NCI-H1092 treated with DMSO at 0.1 percent for 48 hours (cell line): ENCODE measurements at places on chromosomes 1 and 21.

DNA sequence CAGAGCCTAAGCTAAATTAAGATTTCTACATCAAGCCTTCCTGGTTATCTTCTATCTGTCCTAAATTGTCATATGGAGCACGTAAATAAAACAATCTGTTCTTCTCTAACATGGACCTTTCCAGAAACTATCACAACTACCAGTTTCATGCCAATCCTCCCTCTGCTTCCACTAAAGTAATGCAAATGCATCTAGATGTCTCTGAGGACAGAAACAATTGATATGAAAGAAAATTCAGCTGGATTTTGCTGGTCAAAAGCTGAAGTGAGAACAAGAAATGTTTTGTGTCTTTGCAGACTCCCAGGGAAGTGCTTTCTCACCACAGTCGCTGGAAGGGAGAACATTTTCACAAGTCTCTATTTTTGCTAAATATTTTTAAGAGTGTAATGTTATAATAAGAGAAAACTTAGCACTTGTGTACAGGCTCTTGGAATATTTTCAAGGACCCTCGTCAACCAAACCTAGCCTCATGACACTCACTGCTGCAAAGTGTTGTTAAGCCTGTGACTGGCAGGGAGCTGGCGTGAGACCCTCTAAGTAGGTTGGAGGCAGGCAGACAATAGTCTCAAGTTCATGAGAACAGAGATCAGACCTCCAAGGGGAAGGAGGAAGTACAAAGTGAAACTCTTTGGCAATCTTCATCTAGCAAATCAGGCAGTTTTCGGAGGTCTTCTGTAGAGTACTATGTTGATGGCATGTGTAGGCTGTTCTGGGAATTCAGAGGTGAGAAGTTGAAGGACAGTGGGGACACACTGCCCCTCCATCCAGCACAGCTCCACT lies 38.8 kb downstream of the DNASE2B start:
- no peak for DNase-seq

DNA sequence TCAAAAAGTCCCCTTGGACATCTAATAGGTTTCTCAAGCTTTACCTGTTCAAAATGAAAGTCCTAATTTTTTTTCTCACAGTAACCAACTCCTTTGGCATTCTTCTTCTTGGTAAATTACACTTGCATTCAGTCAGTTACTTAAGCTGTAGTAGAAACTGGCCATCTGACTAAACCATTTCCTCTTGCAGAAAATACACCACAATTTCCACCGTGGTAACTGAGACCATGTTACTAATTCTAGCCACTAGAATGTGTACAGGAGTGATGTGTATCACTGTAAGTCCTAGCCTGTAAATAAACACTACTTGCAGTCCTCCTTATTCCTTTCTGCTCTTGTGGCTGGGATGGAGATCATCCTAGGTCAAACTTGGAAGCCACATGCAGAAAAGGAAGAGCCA lies 965.4 kb upstream of the TMPRSS15 start:
- DNase-seq, result no peak

GRCh38 chr1:179547021-179547535 lies 28.7 kb downstream of the NPHS2 start:
- DNase-seq, result no peak

DNA sequence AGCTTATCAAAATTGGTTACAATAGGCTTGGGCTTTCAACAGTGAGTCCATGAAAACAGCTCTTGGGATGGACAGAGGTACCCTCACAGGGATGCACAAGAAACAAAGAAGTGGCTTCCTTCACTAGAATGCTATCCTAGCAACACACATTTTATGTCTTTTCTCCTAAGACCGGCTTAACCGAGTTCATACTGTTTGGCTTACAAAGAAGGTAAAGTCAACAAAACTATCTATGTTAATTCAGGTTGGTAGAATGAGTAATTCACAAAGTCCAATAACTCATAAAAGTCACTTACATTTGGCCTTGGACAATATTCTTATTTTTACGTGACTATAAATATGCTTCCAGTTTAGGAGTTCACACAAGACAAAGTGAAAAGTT lies 9.0 kb downstream of the ERG start:
- DNase-seq, result no peak

GRCh38 chr1:117388328-117388727 lies 21.1 kb downstream of the MAN1A2 start:
- no peak for DNase-seq

DNA sequence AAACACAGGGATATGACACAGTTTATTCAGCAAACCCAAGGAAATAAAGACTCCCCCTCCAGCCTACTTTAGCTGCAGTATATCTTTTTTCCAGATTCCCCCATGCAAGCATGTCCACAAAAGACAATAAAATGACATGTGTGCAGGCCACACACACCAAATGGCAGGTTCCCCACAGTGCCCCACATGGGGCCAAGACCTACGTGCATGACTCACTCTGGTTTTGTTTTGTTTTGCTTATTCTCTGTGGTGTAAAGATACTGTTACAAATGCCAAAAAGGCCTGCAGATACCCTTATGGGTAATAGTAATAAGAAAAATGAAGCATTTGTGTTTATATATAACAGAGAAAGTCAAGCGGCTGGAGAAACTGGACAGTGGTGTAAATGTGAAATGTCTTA lies 71.6 kb downstream of the RD3 start:
- DNase-seq, result no peak

- no peak for DNase-seq
Observed at GRCh38 chr1:91651661-91652071, 151.0 kb downstream of the CDC7 start.

DNA sequence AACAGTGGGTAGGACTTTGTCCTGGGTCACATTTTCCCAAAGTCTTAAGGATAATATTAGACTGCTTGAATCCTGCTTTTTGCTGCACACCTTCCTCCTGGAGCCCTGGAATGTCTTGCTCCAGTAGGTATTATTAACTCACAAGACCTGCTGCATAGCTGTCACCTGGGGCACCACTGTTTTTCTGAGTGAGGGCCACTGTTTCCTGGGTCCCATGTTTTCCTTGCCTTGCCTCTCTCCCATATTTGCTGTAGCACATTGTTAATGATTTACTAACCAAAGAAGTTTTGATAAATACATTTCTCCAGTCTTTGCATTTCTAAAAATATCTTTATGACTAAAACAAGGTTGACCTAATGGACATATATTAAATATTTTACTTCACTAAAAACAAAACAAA lies 22.5 kb upstream of the FCAMR start:
- DNase-seq, result no peak

- no peak for DNase-seq
Observed at GRCh38 chr1:24207709-24208108, 20.6 kb upstream of the IFNLR1 start.

GRCh38 chr1:19068639-19069276 lies 112.3 kb upstream of the IFFO2 start:
- DNase-seq, result no peak

DNA sequence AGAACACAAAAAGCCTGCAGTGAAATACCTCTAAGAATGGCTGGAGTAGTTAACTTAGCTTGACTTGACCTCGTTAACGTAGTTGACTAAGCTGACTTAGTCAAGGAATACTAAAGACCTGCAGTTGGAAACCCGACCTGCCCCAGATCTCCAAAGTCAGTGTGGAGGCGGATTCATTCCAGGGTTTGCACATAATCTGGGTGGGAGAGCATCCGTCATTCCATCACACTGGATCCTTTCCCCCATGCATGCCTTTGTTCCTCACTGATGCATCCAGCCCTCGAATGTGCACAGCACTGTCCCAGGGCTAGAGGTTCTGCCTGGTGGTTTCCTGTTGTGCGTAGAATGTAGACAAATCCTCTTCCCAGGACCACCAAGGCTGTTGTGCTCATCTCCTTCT lies 76.4 kb downstream of the KCNN3 start:
- DNase-seq, result no peak

DNA sequence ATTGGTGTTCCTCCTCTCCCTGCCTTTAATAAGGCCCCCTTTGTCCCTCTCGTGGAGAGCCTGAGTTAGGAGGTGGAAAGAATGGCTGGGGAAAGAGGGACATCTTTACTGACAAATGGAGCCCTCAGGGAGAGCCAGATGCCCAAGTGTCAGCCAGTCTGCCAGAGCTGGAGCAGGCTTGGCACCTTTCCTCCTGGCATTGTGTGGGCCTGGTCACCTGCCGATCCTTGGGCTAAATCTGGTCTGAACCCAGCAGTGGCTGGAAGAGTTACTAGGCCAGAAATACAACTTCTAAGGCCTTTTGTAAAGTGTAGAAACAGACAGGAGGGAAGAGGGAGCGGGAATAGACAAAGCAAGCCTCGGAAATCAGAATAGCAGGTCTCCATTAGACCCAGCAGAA lies 24.9 kb downstream of the VANGL1 start:
- DNase-seq, result peak; percentile 59

DNA sequence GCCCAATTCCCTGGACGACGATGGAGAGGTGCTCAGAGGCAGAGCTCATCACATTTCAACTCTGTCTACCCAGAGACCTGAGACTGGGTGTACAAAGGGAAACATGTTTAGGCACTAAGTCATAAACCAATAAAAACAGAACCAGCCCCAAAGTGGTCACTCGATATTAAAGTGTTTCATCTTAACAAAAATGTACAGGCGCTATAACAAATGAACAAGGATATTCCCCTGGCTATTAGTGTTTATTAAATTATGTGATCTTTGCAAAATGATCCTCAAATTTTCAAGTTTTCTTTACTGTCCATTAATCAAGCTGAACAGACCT lies 43.6 kb downstream of the NPHP4 start:
- no peak for DNase-seq

DNA sequence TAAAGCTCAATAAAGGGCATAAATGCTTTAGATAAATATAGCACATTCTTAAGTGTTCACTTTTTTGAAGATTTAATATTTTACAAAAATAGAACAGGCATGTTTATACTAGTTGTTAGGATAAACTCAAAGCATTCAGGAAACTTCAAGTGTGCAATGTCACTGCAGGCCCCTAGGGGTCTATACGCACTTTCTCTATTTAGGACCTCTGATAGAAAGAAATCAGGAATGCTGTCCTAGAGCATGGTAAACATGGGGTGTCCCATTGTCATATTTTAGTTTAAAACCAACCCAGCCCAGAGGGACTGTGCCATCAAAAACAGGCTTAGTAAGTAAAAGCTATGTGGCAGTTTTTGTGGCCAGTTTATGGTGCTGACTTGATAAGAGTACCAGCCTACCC lies 102.2 kb downstream of the BARHL2 start:
- no peak for DNase-seq

DNA sequence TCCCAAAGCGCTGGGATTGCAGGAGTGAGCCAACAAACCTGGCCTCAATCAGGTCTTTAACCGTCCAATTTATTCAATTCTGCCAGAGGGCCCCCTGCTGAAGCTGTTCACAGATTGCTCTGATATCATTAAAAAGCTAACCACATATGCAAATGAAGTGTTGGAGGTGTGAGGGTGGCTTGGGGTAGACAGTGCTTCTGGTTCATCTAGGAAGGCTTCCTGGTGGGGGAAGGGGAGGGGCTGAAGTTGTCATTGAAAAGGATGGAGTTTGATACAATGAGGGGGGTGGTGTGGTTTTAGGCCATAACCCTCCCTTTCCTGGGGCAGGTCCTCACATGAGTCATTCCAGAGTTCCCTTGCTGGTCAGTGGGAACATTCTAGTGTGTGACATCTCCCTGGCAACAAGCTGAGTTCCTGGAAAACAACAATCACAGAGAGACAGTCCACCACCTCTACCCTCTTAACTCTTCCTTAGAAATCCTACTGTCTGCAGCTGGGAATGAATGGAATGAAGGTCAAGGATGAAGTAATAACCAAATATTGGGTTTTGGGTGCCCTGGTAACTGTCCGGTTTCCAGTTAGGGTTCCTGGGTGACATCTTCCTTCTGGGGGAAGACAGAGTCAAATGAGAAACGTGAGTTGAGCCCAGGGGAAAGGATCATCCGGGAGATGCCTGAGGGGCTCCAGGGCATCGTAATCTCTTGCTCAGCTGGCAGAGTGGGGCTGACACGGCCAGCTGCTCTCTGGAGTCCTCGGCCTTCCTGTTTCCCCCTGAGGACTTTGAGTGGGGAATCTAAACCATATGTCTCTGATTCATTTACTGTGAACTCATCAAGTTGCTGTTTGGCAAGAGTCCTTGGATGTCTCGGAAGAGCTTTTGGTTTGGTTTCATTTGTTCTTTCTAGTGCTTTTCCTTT lies 32.2 kb downstream of the BATF3 start:
- DNase-seq, result peak; percentile 39

GRCh38 chr1:160149716-160150115 lies 1.7 kb upstream of the ATP1A4 start:
- DNase-seq, result no peak

DNA sequence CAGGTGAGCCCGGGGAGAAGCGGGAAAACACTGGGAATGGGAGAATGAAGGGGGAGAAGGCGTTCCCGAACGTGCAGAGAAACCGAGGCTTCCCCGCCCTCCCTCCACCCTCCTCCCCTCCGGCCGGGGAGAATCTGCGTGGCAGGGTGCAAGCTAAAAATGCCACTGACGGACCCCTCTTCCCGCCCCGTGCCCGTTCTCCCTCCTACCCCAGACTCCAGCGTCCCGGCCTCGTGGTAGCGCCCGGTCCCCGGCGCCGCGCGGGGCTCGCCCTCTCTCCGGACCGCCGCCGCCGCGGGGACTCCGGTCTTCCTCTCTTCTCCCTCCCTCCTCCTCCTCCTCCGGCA lies 81.6 kb upstream of the AK4 start:
- no peak for DNase-seq

DNA sequence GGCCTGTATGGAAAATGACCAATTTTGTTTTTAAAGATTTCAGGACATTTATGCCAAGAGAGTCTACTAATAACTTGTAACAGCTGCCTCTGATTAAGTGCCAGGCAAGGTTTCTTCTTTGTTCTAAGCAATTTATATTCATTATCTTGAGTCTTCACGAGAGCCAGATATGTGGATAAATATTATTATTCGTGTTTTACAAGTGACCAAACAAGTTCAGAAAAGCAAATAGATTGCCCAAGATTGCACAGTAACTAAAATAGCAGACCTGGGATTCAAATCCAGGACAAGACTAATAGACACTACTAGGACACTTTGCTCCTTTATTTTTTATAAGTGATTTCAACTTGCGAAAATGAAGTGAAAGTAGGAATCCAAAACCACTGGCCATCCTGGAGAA lies 30.1 kb upstream of the DPT start:
- DNase-seq, result no peak

DNA sequence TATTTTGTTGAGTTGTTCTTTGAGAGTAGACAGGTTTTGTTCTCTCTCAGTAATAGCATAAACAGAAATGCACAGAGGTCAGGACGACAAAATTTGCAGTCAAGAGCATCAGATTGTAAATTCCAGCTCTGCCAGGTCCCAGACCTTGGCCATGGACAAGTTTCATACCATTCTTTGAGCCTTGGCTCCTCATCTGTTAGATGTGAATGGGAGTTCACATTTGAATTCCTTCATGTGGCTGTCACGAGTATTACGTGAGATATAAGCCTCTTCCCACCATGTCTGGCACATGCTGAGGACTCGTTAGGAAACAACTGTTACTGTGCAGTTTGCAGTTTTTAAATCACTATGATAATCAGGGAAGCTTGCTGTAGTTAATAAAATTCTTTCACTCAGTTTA lies 93.2 kb upstream of the KCTD3 start:
- no peak for DNase-seq

DNA sequence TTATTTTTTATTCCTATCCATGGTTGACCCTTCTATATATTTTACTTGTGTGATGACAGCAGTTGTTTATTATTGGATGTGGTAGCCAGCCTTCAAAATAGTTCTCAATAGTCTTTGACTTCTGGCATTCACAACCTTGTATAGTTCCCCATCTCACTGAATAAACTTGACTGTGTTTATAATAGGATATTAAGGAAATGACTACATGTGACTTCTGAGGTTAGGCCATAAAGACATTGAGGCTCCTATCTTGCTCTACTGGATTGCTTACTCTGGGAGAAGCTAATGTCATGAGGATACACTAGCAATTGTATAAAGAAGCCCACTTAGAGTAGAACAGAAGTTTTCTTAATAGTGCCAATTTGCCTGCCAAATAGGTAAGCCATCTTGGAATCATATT lies 231.8 kb downstream of the NEGR1 start:
- DNase-seq, result no peak
